ENCODE measurements at places on chromosomes 6 and 20. TPM values are rescaled to one million over a fixed set of nuclear protein-coding genes. Genes with fewer than 3 reads are reported as not detected.

Gene EPPIN
- not detected for total RNA-seq

Gene CNR1
- total RNA-seq: not detected

Gene MUCL3
- total RNA-seq: not detected

Gene SIRPB1
- total RNA-seq: 0.80 TPM

Gene ADAT2
- 3.8 TPM for total RNA-seq

Gene NKAIN4
- total RNA-seq: not detected

Gene XKR7
- total RNA-seq: not detected

Gene CYP39A1
- 0.20 TPM for total RNA-seq

Gene HECA
- 14.8 TPM for total RNA-seq

Gene ZBTB46
- 2.9 TPM for total RNA-seq

Gene ACTL10
- 1.6 TPM for total RNA-seq

Gene KCNK15
- total RNA-seq: not detected

Gene RPL10A
- total RNA-seq: 1,325 TPM

Gene SIM1
- total RNA-seq: not detected

Gene DNAH8
- total RNA-seq: not detected

Gene FOXC1
- total RNA-seq: 10.5 TPM

Gene INSM1
- total RNA-seq: not detected

Gene MACROD2
- not detected for total RNA-seq

Gene PMEPA1
- total RNA-seq: 0.73 TPM

Gene KIF13A
- total RNA-seq: 83.4 TPM

Gene OOEP
- not detected for total RNA-seq

Gene SCGN
- not detected for total RNA-seq

Gene KIF25
- total RNA-seq: not detected

Gene RGS17
- 3.4 TPM for total RNA-seq

Gene OR2W1
- total RNA-seq: not detected

Gene WFDC10A
- not detected for total RNA-seq

Gene SLC24A3
- not detected for total RNA-seq

Gene CST7
- not detected for total RNA-seq

Gene METTL24
- not detected for total RNA-seq

Gene LCA5
- total RNA-seq: 4.6 TPM

Gene GPR6
- not detected for total RNA-seq

Gene TOX2
- total RNA-seq: 31.3 TPM

Gene PET117
- 7.2 TPM for total RNA-seq

Gene PPP1R3G
- total RNA-seq: 0.33 TPM

Gene TMC2
- not detected for total RNA-seq

Gene SSTR4
- not detected for total RNA-seq

Gene TRIM31
- not detected for total RNA-seq

Gene SEMG1
- not detected for total RNA-seq

Gene UNC5CL
- total RNA-seq: not detected

Gene MTFR2
- 11.3 TPM for total RNA-seq

Gene CST4
- total RNA-seq: 0.25 TPM

Gene OXT
- not detected for total RNA-seq

Gene GJA10
- not detected for total RNA-seq

Gene PLG
- total RNA-seq: not detected

Gene GNRH2
- total RNA-seq: not detected

Gene RIPOR2
- 1.0 TPM for total RNA-seq

Measured in mammary microvascular endothelial cell (primary cell).